RPMI7951 (cell line): ENCODE measurements at places on chromosomes 5 and 9. TPM values are rescaled to one million over a fixed set of nuclear protein-coding genes. Genes with fewer than 3 reads are reported as not detected.
A peak's percentile ranks its signal among the peaks of the same experiment; 100 is the strongest.

TNFSF15 gene
- 0.24 and 0.49 TPM in 2 replicates for total RNA-seq

PDZD2 gene
- total RNA-seq, result under 0.01 and 0.10 TPM in 2 replicates

PTPRD gene
- 0.49 and 0.84 TPM in 2 replicates for total RNA-seq

DNA sequence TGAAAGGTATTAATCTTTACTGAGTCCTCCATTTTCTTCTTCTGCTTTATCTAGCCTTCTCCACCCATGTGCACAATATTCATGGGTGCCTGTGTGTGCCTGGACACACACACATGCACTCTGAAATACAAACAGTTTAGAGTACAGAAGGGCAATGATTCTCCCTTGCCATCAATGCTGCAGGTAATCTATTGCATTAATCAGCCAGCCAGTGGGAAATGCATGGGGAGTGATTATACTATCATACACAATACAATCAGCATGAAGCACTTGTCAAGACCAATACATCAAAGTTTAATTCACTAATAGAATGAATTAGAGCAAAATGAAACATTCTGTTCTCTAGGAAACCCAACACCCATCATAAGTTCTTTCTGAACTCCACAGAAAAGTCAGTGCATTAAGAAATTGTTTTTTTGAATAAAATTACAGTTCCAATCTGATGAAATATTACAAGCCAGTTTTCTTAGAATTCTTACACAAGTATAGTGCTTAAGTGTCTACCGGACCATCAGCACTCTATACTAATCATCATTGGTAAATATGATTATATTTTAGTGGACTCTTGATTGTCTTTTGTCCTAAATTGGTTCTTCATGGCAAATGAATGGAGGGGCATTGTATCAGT is 172.2 kb downstream of the ZSWIM6 start:
- no peak for DNase-seq

- DNase-seq, result no peak
Observed at GRCh38 chr5:176647843-176648473, 674 bp downstream of the TSPAN17 start.

DNA sequence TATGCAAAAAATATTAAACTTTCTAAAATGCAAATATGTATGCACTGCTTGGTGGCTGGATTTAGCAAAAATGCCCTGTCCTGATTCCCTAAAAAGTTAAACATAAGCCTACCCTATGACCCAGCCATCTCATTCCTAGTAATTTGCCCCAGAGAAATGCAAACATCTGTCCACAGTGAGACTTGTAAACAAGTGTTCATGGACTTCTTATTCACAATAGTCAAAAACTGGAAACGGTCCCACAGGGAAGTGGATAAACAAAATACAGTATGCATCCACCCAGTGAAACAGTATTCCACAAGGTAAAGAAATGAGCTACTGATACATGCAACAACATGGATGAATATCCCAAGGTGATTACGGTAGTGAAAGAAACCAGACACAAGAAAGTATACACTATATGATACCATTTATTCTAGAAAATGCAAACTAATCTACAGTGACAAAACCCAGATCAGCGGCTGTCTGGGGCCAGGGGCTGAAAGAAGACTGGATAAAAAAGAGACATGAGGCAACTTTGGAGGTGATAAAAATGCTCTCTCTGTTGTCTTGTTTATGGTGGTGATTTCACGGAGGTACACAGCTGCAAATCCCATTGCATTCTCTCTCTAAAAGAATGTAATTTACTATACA is 277.3 kb downstream of the GLIS3 start:
- DNase-seq, result no peak

DNA sequence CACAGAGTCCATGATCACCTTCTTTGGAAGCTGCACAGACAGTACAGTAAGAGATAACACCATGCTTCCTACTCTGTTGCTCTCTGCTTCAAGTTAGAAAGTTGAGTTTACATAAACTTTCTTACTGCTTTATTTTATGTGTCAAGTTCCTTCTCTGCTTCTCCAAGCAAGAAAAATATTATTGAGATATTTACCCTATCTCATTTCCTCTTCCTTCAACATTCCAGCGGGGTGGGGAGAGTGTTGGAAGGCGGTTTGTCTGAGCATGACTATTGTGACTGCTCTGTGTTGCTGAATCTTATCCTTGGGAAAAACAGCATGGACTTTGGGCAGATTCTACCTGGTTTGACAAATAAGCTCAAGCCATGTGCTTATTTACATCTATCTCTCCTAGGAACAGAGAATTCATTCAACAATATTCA is 66.9 kb upstream of the EPB41L4A start:
- DNase-seq, result no peak

GRCh38 chr5:132799392-132799791 is 13.7 kb upstream of the SOWAHA start:
- no peak for DNase-seq

- DNase-seq, result peak; percentile 85
Observed at GRCh38 chr9:76576344-76576743, 117.4 kb downstream of the GCNT1 start.

DNA sequence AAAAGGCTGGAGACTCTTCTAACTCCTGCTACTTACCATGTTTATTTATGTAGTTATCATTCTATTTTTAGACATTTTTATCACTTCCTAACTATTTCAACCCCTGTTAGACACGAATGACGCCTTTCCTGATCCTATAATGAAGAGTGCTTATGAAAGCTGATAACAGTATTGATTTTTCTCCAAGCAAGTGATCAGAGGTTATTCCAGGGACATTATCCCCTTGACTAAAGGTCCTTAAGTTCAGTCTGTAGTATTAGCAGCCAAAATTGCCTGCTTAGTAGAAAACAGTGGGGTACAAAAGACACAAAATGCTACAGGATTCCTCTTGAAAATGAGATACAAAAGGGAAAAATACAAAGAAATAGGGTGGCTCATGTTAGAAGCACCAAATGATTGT is 235.6 kb downstream of the DNAH5 start:
- DNase-seq, result no peak

GRCh38 chr5:76379316-76379715 is 23.8 kb upstream of the IQGAP2 start:
- DNase-seq, result no peak

- DNase-seq, result no peak
Observed at GRCh38 chr9:84829997-84830696, 160.6 kb downstream of the NTRK2 start.
